ENCODE measurements at places on chromosomes 5 and 9. TPM values are rescaled to one million over a fixed set of nuclear protein-coding genes. Genes with fewer than 3 reads are reported as not detected.

The SHROOM1 gene
- 1.4 TPM for total RNA-seq

The NIPBL gene
- 31.7 TPM for total RNA-seq

DNA sequence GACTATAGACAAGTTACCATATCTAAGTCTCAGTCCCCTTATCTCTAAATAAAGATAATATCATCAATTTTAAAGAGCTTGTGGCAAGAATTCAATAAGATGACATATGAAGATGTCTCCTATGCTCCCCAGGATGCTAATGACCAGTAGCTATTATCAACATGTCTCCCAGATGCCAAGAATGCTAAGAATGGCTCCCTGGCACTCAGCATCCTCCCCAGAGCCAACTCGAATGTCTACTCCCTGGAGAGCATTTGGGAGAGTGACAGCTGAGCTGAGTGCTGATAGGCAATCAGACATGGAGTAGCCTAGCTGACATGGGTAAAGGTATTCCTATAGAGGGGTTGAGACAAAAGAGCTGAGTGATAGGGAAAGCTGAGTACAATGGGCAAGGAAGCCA is 15.9 kb downstream of the P4HA2 start:
- no peak for DNase-seq

The ANXA6 gene
- total RNA-seq = 633 TPM

DNA sequence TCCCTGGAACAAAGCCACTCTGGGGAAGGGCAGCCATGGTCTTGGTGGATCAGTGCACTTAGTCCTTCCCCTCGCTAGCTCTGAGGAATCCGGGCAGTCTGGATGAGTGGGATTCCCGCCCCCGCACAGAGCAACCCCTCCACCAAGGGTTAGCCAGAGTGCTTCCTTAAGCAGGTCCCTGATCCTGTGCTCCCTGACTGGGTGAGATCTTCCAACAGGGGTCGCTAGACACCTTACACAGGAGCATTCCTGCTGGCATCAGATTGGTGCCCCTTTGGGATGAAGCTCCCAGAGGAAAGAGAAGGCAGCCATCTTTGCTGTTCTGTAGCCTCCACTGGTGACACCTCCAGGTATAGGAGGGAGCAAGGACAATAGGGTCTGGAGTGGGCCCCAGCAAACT is 228.8 kb downstream of the AP3B1 start:
- no peak for DNase-seq

DNA sequence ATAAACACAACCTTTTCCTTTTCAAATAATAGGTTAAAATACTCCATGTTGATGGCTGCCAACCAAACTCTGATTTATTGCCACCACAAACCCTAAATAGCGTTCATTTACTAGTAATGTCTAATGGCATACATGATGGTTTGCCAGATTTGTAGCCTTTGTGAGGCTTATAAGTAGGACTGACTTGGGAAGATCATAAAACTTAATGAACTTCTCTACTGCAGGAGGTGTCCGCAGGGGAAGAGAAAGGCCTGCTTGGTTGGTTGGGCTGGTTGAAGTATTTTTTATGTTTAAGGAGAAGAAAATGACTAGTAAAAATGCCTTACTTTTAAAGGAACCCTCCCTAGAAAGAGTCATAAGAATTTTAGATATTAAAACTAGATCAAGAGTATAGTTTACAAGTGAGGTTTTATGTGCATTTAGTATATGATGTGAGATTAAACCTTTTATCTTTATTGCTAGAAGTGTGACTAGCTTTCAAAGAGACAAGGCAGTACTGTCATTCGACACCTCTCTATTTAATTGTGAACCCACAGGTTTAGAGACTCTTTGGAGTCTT is 5.0 kb downstream of the PBX3 start:
- no peak for DNase-seq

The GTF3C5 gene
- 51.1 TPM for total RNA-seq

The NIPAL4 gene
- 0.18 TPM for total RNA-seq

DNA sequence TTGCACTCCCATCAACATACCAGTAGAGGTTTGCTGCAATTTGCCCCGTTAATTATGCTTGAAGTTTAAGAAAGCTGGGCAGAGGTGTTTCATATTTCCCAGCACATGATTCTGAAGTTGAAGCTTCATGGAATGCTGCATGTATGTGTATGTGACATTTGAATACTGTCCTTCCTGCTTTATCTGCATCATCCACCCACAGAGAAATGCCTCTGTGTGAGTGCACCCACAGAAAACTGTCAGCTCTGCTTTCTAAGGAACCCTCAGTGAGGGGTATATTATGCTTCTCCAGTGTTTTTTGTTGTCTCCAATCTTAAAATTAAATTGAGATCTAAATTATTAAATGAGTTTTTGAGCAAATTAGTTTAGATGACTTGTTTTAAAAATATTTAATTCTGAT is 358.1 kb upstream of the PIK3R1 start:
- no peak for DNase-seq

The IFNB1 gene
- total RNA-seq = not detected

The NOXA1 gene
- not detected for total RNA-seq

DNA sequence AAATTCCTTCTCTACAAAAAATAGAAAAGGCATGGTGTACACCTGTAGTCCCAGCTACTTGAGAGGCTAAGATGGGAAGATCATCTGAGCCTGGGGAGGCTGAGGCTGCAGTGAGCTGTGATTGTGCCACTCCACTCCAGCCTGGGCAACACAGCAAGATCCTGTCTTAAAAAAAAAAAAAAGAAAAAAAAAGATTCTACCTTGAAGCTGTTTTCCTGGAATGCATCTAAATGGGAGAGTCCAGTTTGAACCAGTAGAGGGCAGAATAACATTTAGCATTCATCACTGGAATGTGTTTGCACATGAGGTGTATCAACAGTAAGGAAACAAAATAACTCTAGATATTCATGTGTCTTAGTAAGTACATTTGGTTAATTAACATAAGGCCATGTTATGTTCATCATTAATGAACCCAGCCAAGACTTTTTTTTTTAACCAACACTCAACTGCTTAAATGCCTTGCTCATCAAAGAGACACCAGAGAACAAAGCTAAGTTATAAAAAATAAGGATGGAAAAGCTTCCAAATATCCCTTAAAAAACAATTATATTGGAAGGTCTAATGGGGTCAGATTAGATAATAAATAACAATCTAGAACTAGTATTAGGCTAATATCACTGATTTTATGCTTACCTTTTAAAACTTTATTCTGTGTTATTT is 16.1 kb downstream of the IFNE start:
- DNase-seq = peak; percentile 68

The LRRC19 gene
- total RNA-seq = not detected

DNA sequence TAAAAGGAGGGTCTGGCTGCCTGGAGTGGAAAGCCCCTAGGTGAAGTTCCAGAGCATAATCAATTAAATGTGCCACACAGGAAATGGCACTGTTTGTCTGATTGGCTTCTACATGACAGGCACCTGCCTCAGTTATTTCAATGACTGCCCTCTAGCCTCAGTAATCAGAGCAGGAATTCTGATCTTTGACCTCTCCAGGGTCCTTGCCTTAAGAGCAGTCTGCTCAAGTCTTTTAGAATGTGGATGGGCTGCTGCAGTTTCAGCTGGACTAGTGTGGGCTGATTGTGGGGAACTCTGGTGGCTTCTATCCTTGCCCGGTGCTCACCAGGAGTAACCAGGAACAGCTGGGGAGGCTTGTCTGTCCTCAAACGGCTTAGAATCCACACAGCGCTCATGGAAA is 98.9 kb downstream of the LIX1 start:
- no peak for DNase-seq

DNA sequence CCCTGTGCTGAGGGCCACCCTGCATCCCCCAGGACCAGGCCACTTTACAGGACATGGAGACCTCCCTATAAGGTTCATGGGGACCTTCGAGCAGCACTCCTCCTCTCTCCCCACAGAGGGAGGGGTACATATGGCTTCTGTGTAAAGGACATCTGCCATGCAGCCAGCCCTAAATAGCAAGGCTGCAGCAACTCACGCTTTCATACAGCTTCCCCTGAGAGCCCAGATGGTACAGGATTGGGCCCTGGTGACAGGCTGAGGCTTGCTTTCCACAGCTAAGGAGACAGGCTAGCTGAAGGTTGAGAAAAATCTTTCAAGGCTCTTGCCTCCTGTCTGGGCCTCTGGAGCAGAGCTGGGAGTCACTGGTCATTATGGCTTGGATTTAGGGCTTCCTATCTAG is 147.0 kb upstream of the ZNF366 start:
- no peak for DNase-seq

The KIF4B gene
- under 0.01 TPM for total RNA-seq

- DNase-seq = no peak
Observed at GRCh38 chr5:105840800-105841199, 1829.9 kb downstream of the EFNA5 start.

The TMEM232 gene
- 0.56 TPM for total RNA-seq

Measured in IMR-90 (cell line).